ENCODE measurements at places on chromosomes 1 and 21.
A peak's percentile ranks its signal among the peaks of the same experiment; 100 is the strongest.

GRCh38 chr1:36728846-36729245 lies 246.1 kb upstream of the CSF3R start:
- no peak for DNase-seq

DNA sequence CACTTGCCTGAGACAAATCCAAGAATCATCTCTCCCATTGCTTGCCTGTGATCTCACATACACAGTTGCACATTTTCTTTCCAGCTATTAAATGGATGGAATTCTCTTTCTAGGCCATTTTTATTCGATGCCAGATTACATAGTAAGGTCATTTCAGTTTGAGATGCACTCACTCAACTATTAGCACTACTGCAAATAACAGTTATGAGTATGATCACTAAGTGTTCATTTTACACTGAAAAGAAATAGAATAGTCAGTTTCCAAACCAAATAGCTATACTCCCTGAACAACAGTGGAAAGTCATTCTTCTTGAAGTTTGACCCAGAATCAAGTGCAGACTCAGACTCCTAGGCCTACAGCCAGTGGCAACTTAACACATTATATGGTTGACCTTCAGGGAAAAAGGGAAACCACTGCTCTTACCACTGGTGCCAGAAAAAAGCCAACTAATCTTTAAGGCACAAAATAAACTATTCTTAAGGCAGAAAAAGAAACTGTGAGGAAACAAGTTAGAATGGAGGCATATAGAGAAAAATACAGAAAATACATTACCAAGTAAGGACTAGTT lies 31.5 kb downstream of the WNT2B start:
- no peak for DNase-seq

DNA sequence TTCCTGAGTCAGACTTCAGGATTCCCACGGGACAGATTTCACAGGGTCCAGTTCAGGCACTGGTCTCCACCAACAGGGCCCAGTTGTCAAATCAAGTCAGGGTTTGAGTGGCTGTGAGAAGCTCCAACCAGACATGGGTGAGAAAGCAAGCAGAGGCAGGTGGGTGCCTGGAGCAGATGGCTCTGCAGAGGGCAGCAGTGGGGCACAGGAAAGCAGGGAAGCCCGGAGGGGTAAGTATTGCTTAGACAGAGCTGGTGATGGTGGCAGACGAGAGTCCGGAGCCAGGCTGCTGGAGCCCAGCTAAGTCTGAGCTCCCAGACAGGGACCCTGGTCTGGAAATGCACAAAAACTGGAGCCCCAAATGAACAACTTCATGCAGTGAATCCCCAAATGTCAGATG lies 40.4 kb downstream of the RIMS3 start:
- DNase-seq = peak; percentile 33

- DNase-seq = no peak
Measured at GRCh38 chr1:26949926-26950319, 10.3 kb downstream of the KDF1 start.

DNA sequence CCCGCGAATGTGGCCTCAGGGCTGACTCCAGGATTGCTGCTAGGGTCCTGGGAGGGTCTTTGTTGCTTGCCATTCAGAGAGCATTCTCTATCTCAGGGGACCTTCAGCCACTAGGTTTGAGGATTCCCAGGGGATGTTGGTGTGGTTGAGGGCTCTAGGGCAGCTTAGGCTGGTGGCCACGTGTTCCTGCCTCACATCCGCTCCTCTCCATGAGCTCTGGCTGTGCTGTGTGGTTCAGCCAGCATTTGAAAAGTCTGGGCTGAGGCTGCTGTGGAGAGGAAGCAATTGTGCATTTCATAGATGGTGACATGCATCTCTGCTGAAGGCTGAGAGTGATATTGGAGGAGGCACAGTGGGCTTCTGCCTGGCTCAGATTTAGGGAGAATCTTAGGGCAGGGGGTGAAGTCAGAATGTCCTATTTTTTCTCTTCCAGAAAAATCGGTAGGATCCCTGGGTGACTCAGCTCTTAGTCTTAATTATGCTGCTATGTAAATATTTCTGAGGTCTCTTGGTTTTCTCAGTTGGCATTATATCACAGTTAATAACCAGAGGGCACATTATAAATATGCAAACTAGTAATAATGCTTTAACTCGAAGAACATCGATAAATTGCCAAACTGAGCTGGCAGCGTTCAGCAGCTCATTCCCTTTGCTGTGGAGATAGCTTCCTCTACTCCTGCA lies 182.3 kb downstream of the CAMTA1 start:
- DNase-seq = no peak

DNA sequence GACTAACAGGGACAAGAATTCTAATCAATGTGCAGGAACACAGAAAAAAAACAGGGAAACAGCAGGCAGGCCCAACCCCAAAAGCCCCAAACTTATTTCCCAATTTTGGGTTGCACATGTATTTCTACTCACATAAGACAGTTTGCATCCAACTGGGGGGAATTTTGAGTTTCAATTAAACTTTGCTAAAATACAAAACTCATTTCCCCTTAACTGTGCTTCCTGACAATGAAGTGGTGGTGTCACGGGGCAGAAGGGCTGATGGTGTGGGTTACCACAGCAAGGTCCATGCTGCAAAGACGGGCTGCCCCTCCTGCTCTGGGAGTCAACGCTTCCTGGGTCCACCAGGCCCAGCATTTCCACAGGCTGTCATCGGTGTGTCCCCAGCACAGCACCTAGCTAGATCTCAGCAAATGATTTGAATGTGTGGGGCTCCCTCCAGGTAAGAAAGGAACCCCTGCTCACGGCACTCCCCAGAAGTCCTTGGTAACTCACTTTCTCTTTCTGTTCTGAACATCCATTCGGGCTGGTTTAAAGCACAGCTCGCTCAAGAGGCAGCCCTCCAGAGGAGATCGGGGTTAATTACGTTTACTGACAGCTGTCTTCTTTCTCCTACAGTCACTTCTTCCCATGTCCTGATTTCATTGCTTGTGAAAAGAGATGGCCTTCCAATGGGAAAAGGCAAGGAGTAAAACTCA lies 27.4 kb downstream of the HIVEP3 start:
- DNase-seq = no peak

DNA sequence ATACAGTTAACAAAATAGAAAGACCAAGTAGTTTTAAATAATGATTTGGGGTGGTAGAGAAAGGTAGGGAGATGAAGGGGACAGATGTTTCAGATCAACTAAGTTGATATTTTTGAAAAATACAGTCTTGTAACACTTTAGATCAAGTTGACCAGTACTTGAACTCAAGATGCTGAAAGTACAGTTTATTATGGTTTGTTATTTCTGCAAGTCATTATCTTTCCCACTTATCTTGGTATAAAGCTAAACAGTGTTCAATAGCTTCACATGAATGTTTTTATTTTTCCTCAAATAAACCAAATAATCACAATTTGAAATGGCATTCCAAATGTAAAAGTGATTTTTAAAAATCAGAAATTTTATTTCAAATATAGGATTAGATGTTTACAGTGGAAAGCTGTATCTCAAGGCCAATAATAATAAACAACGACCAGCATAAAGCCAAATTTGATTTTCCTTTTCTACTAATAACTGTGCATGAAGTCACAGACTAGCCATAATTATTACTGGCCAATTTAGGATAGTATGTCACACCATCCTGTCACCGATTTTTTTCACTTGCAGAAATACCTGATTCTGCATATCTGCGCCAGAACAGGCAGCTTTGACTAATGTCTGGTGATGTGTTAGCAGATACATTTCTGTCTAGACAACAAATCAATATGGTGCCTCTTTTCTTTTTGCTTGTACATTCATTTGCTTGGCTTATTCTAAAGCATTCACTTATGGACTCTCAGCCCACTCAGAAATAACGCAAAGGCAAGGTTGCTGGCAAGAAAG lies 320.2 kb downstream of the TM2D1 start:
- DNase-seq = no peak

DNA sequence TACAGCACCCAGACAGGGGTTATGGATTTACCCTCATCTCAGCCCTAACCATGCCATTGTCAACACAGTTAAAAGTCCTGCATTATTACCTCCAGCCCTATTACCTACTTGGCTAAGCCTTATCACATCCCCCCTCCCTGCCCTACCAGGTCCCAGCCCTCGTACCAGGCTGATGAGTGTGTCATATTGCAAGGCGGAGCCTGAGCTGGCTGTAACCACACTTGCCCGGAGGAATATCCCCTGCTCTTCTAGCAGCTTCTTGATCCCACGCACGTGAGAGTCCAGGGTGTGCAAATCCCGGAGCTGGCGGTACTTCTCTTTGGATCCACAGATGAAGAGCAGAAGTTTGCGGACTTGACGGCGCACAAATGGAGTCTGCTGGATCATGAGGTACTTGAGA lies 87.4 kb downstream of the UBR4 start:
- DNase-seq = no peak

- DNase-seq = no peak
Measured at GRCh38 chr1:203589171-203589570, 37.5 kb upstream of the ATP2B4 start.

- DNase-seq = no peak
Measured at GRCh38 chr1:116357487-116357886, 15.6 kb upstream of the ATP1A1 start.

- no peak for DNase-seq
Measured at GRCh38 chr1:58233729-58234128, 312.8 kb downstream of the OMA1 start.

GRCh38 chr1:218642033-218642948 lies 297.2 kb downstream of the TGFB2 start:
- no peak for DNase-seq

DNA sequence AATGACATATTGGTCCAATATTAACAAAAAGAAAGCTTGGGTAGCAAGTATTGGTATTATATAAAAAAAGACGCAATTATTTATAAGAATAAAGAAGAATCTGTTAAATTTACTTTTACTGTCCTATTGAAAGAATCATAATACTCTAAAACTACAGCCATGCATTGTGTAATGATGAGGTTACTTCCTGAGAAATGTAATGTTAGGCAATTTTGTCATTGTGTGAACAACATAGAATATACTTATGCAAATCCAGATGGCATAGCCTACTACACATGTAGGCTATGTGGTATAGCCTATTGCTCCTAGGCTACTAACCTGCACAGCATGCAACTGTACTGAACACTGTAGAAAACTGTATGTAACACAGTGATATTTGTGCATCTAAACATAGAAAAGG lies 121.2 kb upstream of the PTGFR start:
- DNase-seq = no peak

GRCh38 chr1:160539990-160540858 lies 17.2 kb upstream of the SLAMF6 start:
- peak; percentile 34 for DNase-seq

- DNase-seq = no peak
Measured at GRCh38 chr1:228308085-228308601, 98.5 kb downstream of the TRIM11 start.

GRCh38 chr1:67144696-67145095 lies 9.9 kb upstream of the C1orf141 start:
- DNase-seq = no peak

GRCh38 chr1:8554956-8555534 lies 237.1 kb downstream of the SLC45A1 start:
- DNase-seq = no peak

DNA sequence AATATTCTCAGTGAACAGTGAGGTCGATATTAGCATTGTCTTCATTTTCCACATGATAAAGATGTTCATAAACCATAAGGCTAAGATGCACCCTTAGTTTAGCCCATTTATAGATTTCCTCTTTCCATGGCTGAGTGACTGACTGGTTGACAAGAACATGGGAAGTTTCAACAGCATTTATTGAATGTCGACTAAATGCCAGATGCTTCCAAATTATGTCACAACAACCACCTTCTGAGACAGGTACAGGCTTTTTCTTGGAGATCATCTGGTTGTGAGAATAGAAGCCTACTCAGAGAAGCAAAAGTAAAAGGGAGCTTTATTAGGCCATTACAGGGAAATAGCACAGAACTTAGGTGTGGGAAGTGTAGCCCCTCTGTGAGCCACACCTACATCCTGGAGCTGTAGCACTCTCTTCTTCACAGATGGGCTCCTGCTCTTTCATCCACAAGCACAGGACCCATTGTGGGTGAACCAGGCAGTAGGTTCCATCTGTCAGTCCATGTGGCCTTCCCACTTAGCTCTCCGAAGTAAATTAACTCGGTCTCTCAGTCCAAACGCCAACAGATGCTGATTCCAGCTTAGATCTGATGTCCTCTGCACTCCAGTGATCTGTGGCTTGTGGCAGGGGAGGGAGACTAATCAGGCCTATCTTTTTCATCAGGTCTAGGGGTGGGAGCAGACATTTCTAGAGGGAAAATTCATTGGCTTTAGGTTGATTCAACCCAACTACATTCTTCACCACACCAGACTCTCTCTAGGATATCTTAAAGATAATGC lies 14.3 kb downstream of the ATP2B4 start:
- no peak for DNase-seq

- DNase-seq = no peak
Measured at GRCh38 chr21:22961258-22961657, 1963.0 kb downstream of the NCAM2 start.

GRCh38 chr1:22489823-22490222 lies 38.2 kb downstream of the ZBTB40 start:
- DNase-seq = no peak

DNA sequence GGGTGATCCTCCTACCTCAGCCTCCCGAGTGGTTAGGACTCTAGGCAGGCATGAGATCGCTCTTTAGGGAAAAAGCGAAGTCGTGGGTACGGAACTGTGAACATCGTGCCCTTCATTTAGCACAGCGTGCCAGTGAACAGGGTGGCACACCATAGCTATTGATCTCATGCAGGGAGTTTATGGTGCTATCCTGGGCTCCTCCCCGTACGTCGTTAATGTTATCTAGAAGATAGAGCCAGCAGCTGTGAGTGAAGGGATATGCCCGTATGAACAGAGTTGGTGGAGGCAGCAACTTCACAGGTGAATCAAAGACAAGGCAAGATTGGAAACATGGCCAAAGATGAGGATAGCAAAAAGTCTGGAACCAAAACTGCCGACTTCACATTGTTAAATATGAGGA lies 11.2 kb downstream of the CLCN6 start:
- no peak for DNase-seq

GRCh38 chr1:84972377-84972987 lies 24.4 kb downstream of the MCOLN2 start:
- no peak for DNase-seq
